ENCODE measurements at places on chromosomes 1 and 21. TPM values are rescaled to one million over a fixed set of nuclear protein-coding genes. Genes with fewer than 3 reads are reported as not detected.

ACTL8 gene
- total RNA-seq = not detected

- no peak overlapping the region for H3K4me3 ChIP-seq
- H3K27ac ChIP-seq = no peak overlapping the region
- H3K36me3 ChIP-seq = peaks cover 27% of the 10 kb centered on the region
- peaks cover 65% of the 10 kb centered on the region for H3K4me1 ChIP-seq
These were observed 24.7 kb downstream of the TRIM62 start for GRCh38 chr1:33157131-33157530.

GRCh38 chr1:79375352-79375751 is 368.8 kb upstream of the ADGRL4 start:
- H3K4me3 ChIP-seq = no peak overlapping the region
- H3K27ac ChIP-seq = no peak overlapping the region
- H3K27me3 ChIP-seq = no peaks in the 10 kb centered on the region
- peaks cover 12% of the 10 kb centered on the region for H3K4me1 ChIP-seq

DNA sequence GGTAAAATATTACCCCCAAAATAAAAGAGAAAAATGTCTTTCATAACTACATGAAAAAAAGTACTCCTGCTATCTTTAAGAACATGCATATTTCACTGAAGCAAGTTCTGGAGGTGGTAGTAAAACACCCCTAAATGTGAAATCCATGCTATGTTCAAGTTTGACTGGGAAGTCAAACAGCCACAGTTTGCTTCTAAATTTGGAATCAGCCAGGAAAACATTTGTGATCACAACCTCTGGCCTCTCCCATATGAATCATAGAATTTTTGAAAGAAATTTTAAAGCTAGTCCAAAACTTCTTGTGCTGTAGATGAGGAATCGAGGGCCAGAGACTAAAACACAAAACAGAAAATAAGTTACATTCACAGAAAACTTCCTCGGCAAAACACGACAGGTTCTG is 6.6 kb downstream of the SORT1 start:
- H3K4me3 ChIP-seq = peak overlapping the region; percentile 63
- H3K27me3 ChIP-seq = no peaks in the 10 kb centered on the region
- H3K36me3 ChIP-seq = no peaks in the 10 kb centered on the region
- peaks cover 83% of the 10 kb centered on the region for H3K4me1 ChIP-seq
